ENCODE measurements at places on chromosomes 1 and 21.

- no peak for DNase-seq
Measured at GRCh38 chr1:190906206-190906725, 428.6 kb upstream of the BRINP3 start.

DNA sequence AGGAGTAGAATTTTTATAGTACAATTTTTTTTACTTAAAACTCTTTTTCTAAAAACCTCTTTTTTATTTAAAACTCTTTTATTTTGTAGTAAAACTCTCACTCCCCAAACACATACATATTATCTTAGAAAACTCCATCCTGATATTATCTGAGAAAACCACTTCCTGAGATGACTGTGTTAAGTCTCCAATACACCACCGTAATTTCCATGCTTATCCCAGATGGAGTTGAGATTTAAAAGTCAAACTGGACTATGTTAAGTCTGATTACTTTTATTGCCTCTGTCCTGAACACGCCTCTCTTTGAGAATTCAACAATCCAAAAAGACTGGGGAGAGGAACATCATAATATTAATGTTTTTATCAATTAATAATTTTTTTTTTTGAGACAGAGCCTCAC, 3.7 kb downstream of the SEC16B start:
- DNase-seq = no peak

GRCh38 chr1:179441501-179441900, 75.7 kb downstream of the AXDND1 start:
- DNase-seq = no peak

DNA sequence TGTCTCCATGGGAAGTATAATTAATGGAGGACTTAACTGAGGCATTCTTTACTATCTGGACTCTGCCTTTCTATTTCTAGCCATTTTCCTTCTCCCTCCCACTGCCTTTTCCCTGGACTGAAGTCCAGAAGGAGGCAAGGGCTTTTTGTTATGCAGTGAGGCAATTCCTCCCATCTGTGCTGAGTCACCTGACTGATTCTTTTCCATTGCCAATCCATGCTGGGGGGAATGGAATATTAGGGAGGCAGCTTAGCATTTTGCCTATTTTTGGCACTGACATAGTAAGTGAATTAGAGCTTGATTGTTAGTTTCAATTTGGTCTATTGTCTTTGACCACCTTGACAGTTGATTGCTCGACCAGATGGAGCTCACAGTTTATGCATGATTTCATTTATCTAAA, 1000.6 kb upstream of the PRMT6 start:
- no peak for DNase-seq

GRCh38 chr1:30330644-30331043, 392.7 kb downstream of the MATN1 start:
- no peak for DNase-seq

- no peak for DNase-seq
Measured at GRCh38 chr1:42370876-42371549, 9.6 kb upstream of the RIMKLA start.

GRCh38 chr1:19029191-19030085, 73.0 kb upstream of the IFFO2 start:
- DNase-seq = no peak

DNA sequence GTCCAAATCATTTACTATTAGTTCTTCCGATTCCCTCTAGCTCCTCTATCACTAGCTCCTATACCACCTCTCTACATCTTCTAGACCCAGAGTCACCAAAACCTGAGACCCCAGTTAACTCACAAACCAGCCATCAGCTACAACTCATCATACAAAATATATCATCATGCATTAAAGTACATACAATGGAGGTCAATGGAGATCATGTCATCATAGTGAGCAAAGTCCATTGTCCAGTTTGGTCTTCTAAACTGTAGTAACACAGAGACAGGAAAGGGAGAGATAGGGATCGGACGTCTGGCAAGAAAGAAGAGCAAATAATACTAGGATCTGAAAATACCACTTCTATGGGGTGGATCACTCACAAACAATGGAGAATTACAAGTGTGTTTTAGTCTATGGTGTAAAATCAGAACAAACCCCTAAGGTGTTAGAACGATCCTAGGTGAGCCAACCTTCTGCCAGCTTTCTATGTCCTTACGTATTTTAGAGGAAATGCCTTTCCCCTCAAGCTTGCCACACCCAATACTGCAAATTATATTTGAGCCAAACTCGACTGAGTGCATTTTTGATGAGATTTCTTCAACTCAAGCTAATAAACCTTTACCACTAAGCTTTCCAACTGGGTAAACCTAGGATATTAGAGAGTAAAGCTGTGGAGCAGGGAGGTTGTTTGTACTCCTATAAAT, 3.9 kb downstream of the ADIPOR1 start:
- no peak for DNase-seq

DNA sequence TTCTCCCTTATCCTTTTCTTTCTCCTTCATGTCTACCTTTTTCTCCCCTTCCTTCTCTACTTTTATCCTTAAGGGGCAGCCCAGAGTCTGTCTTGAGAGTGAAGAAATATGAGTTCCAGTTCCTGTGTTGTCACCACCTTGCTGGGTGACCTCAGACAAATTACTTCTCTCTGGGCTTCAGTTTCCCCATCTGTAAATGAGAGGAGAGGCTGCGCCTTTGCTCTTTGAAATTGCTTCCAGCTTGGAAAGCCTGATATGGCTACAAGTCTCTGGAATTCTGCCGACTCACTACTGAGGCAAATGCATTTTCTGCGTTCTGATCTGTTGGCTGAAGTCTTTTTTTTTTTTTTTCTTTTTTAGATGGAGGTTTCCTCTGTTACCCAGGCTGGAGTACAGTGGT, 119.2 kb downstream of the SYF2 start:
- no peak for DNase-seq

DNA sequence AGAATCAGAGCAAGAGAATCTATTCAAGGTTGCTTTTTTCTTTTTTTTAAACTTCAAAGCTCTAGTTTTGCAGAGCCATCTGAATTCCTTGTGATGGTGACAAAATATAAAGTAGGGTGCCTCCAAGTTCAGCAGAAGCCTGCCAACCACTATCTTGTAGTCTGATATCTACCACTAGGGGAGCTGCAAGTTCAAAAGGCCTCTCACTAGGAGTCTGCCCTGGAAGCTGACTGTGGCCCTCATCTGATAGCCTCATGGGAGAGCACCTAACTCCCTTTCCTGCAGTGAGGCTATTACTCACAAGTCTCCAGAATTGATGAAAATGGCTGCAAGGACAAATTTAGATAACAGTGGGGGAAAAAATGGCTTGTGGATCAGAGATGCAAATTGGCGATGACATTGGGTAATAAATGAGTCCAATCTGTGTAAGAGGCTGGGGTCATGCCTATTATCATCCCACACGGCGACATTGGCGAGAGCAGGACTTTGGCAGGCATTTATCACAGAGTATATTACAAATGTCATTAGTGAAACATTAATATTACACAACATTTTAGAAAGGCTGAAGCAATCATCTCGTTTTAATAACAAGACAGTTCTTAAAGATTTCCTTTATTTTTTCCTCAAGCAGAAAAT, 10.7 kb upstream of the ZP4 start:
- DNase-seq = no peak

- no peak for DNase-seq
Measured at GRCh38 chr1:214310777-214311690, 30.1 kb downstream of the SMYD2 start.

- DNase-seq = no peak
Measured at GRCh38 chr1:76080552-76081079, 6.1 kb downstream of the ST6GALNAC3 start.

GRCh38 chr1:209627027-209627731, 25.0 kb downstream of the LAMB3 start:
- DNase-seq = no peak

- no peak for DNase-seq
Measured at GRCh38 chr21:42203936-42204335, 15.0 kb upstream of the ABCG1 start.

GRCh38 chr21:39461419-39461818, 9.6 kb downstream of the SH3BGR start:
- DNase-seq = no peak

DNA sequence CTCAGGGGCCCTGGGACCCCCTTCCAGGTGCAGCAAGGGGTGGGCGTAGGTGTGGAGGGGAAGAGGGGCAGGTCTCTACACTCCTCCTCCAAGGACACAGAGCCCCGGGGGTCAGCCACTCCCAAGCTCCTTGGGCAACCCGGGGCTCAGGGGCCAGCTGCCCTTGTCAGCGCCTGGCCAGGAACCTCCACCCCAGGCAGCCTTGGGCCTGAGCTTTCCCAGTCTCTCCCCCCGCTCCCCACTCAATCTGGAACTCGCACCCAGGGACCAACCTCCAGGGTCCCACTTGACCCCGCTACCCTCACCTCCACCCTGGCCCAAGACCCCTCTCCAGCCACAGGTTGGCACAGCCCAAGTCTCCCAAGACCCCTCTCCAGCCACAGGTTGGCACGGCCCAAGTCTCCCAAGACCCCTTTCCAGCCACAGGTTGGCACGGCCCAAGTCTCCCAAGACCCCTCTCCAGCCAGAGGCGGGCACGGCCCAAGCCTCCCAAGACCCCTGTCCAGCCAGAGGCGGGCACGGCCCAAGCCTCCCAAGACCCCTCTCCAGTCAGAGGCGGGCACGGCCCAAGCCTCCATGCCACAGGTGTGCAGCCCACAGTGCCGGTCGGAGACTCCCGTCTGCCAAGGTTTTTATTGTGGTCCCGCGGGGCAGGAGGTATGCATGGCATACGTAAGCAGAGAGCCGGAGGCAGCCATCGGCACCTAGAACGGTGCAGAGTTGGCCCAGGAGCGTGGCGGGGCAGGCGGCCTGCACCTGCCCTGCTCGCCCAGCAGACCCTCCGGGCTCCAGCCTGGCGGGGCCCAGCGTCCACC, 3.0 kb downstream of the TNFRSF4 start:
- DNase-seq = no peak

GRCh38 chr21:19011451-19011850, 607.9 kb upstream of the TMPRSS15 start:
- no peak for DNase-seq

DNA sequence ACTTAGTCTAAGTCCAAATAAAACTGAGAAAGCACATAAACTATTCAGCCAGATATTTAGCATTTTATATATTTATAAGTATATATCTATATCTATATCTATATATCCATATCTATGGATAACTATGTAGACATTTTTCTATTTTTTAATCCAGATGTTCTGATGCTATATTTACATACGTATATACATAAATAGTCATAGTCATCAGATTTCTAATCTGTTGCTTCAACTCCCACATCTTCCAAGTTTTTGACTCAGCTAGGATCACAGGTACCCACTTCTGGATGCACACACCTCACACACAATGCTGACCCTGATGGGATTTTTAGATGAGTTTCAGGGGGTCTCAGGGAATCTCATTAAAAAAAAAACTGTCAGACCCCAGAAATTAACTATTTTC, 52.2 kb upstream of the ZC3H11B start:
- DNase-seq = no peak

GRCh38 chr1:203480525-203481084, 5.0 kb downstream of the PRELP start:
- DNase-seq = peak; percentile 7

DNA sequence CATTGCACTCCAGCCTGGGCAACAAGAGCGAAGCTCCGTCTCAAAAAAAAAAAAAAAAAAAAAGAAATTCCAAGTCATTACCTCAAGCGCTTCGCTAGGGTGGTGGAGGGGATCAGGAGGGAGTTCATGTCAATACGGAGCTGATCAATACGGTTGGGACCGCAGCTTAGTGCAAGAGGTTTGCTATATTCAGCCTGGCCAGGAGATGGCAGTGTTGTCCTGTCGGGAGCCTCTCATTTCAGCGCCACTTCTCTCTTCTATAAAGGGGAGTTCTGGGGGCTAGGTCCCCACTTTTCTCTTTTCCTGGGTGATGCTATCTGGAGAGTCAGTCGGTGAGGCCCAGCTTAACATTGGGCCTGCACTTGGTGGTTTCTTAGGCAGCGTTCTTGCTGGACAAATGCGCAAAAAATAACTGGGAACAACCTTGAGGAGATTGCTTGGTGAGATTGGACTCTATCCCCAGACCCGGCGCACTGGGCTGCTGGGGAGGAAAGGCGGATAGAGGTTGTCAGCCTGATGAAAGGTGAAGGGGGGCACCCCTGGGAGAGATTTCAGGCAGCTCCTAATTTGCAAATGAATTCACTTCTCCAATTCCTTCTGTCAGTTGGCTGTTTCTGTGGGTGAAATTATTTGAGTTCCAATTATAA, 40.4 kb downstream of the KIAA0040 start:
- peak; percentile 34 for DNase-seq

- no peak for DNase-seq
Measured at GRCh38 chr1:198423673-198424072, 116.8 kb downstream of the ATP6V1G3 start.

DNA sequence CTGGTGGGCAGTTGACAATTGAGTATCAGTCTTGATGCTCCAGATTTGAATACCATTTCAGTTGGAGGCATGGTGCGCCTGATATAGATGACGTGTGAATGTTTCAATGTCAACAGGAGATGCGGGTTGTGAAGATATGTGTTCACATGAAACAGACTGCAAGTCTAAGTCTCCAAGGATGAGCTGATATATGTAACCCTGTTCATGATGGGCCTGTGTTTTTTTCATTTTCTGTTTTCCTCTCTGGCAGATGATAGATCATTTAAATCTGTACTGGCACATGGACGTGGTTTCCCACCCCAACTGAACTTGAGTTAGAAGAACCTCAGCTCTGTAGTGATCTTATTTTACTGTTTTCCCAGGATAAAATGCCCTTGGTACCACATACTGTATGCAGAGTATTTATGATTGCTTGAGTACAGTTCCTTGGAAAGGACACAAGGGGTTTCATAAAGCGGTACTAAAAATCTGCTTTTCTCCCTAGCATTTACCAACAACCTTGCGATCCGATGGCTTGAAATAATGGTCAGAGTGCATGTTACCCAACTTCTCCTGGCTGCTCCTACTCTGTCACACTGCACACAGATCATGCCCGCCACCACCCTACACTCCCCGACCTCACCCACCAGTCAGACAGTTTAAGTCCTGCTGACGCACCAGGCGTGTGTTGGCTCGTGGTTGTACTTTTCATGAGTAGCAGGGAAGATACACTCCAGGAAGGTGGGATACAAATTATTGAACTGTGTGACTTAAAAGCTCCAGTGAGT, 131.1 kb downstream of the NFIA start:
- DNase-seq = no peak

GRCh38 chr1:117093091-117093534, 28.4 kb downstream of the TRIM45 start:
- DNase-seq = no peak

DNA sequence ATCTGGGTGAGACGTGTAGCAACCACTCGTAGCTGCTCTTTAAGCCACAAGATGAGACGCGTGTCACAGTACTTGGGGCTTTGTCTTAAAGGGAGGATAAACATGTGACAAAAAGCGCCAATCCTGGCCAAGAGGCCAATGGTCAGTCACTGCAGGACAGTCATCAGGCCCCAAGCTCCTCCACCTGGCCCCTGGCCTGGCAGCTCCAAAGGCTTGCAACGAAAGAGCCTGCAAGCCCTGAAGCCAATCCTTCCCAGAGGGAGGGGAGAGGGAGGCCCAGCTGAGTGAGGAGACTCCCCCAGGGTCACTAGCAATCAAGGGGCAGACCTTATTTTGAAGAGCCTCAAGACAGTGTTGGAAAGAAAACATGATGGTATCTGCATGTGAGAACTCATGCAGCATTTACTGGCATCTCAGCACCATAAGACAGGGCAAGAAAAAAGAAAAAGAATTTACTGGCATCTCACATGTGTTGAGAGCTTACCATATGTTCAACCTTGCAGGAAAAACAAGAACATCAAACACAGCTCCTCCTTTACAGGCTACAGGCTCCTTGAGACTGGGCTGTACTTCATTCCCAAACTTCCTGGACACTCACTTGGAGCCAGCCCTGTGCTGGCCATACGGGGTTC, 11.4 kb downstream of the GLIS1 start:
- no peak for DNase-seq

- no peak for DNase-seq
Measured at GRCh38 chr21:31489726-31490125, 145.7 kb upstream of the TIAM1 start.

Data from T-helper 22 cell (primary cell).